ENCODE measurements at places on chromosomes 11 and 22. TPM values are rescaled to one million over a fixed set of nuclear protein-coding genes. Genes with fewer than 3 reads are reported as not detected.

The SHANK2 gene
- total RNA-seq, result 6.2 TPM

The KRTAP5-8 gene
- total RNA-seq, result not detected

The SCN3B gene
- 5.6 TPM for total RNA-seq

The CSNK2A3 gene
- total RNA-seq, result 2.4 TPM

The SCUBE2 gene
- 121 TPM for total RNA-seq

The JAML gene
- total RNA-seq, result 6.5 TPM

The SLC15A3 gene
- 12.7 TPM for total RNA-seq

The NLRP10 gene
- total RNA-seq, result not detected

The PRODH gene
- 1.1 TPM for total RNA-seq

The APOA1 gene
- 1.1 TPM for total RNA-seq

The TMEM179B gene
- total RNA-seq, result 26.2 TPM

The NDUFS3 gene
- 40.0 TPM for total RNA-seq

The RAB6A gene
- total RNA-seq, result 106 TPM

The SERGEF gene
- total RNA-seq, result 14.1 TPM

The ART1 gene
- not detected for total RNA-seq

The CRYBB2 gene
- not detected for total RNA-seq

The IL17REL gene
- total RNA-seq, result not detected

The LRP4 gene
- total RNA-seq, result 8.1 TPM

The RTN4RL2 gene
- 0.58 TPM for total RNA-seq

The ASCL2 gene
- total RNA-seq, result 0.42 TPM

The LRRC32 gene
- 16.3 TPM for total RNA-seq

The KRTAP5-11 gene
- not detected for total RNA-seq

The LSP1 gene
- 50.7 TPM for total RNA-seq

The APOL6 gene
- 23.6 TPM for total RNA-seq

The IGF2 gene
- total RNA-seq, result 362 TPM

The EXPH5 gene
- total RNA-seq, result 5.1 TPM

The C11orf65 gene
- 1.4 TPM for total RNA-seq

The OR52E6 gene
- total RNA-seq, result not detected

The MPEG1 gene
- 13.7 TPM for total RNA-seq

The HBD gene
- total RNA-seq, result not detected

The C11orf16 gene
- not detected for total RNA-seq

The WBP2NL gene
- total RNA-seq, result 5.2 TPM

The ZNF202 gene
- 9.3 TPM for total RNA-seq

The ZFPL1 gene
- 14.6 TPM for total RNA-seq

The INPP5J gene
- total RNA-seq, result 0.32 TPM

The PRG3 gene
- total RNA-seq, result not detected

The SLC22A12 gene
- total RNA-seq, result not detected

The CASTOR1 gene
- total RNA-seq, result 7.5 TPM

The SYT7 gene
- total RNA-seq, result 1.1 TPM

The DNAJB7 gene
- not detected for total RNA-seq

The FAT3 gene
- 56.7 TPM for total RNA-seq

The NAALAD2 gene
- total RNA-seq, result 49.1 TPM

The RAB3IL1 gene
- 13.0 TPM for total RNA-seq

The OR52H1 gene
- 2.2 TPM for total RNA-seq

The MB gene
- 12.5 TPM for total RNA-seq

The MS4A4E gene
- total RNA-seq, result 0.90 TPM

The PIH1D2 gene
- total RNA-seq, result 4.5 TPM

The LDHAL6A gene
- not detected for total RNA-seq

The FOLR1 gene
- 1.1 TPM for total RNA-seq

The MPZL3 gene
- total RNA-seq, result 4.7 TPM

The AP1B1 gene
- total RNA-seq, result 41.9 TPM

The HBG1 gene
- 39.3 TPM for total RNA-seq

The LMNTD2 gene
- 0.37 TPM for total RNA-seq

The LAYN gene
- total RNA-seq, result 19.2 TPM

The CADM1 gene
- total RNA-seq, result 76.0 TPM
